ENCODE measurements at places on chromosomes 3 and 15. TPM values are rescaled to one million over a fixed set of nuclear protein-coding genes. Genes with fewer than 3 reads are reported as not detected.

The KLHL6 gene
- total RNA-seq = 1.9 TPM

GRCh38 chr3:98589331-98590036 lies 3.9 kb downstream of the CPOX start:
- DNase-seq = no peak

DNA sequence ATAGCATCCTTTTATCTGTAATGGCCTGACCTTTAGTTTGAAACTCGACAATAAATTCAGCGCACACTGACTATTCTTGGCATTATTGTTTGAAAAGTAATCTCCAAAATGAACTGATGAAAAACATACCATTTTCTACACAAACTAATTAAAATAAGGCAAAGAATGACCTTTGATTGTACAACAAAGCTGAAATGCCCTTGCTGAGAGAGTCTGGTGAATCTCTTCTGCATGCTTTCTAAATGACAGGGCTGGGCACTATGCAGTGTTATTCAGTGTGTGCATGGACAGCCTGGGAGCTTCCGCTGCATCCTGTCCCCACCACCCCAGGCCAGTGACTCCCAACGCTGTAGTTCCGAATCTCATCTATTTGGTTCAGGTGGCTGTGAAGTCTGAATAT lies 530.8 kb downstream of the FOXP1 start:
- no peak for DNase-seq

The MED12L gene
- 0.45 TPM for total RNA-seq

The IMPG2 gene
- 0.11 TPM for total RNA-seq

The FAM81A gene
- total RNA-seq = 9.0 TPM
